Cerebellum (tissue), 4 donors: ENCODE measurements at places on chromosomes 11 and 22. TPM values are rescaled to one million over a fixed set of nuclear protein-coding genes. Genes with fewer than 3 reads are reported as not detected.

The C11orf87 gene
- total RNA-seq, result 34.8 TPM

The OR52H1 gene
- 0.82 TPM for total RNA-seq

The SPI1 gene
- 1.2 TPM for total RNA-seq

The TMEM138 gene
- 30.0 TPM for total RNA-seq

The IGF2 gene
- 65.1 TPM for total RNA-seq
